DMS53 (cell line): ENCODE measurements at places on chromosomes 7 and 10.

- no peak for DNase-seq
Measured at GRCh38 chr7:25897261-25897782, 254.7 kb upstream of the NFE2L3 start.

- DNase-seq = no peak
Measured at GRCh38 chr7:129783584-129783919, 169.2 kb downstream of the UBE2H start.

DNA sequence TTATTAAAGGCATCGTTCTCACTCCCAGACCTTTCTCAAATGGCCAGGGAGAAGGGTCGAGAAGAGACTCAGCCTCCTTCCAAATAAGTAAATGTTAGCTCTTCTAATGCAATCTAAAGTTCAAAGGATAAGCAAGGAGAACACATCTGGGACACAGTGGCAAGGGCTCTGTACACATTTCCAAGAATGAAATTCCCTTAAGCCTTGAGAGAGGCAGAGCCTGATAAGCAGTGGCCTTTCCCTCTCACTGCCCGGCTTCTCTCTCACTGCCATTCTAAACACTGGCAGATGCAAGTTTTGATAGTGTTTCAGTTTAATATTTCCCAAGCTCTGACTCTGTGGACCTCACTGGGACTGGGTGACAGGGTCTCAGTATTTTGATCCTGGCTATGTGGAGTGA, 35.1 kb upstream of the EXOC4 start:
- no peak for DNase-seq

DNA sequence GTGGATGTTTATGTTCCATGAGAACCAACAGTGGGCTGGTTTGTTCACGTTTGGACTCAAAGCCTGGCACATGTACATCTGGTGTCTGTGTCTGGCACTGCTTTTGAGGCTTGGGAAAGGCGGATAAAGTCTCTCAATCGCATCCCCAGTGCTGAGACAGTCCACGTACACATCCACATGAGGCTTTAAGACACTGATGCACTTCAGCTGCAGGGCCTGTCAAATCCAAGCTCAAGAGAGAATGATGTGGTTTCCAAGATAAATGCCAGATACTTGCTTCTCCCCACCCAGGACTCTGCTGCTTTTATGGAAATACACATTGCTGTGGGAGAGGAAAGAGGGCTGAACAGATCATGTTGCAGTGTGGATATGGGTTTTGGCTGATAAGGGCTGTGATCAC, 178.4 kb downstream of the ADARB2 start:
- DNase-seq = no peak

- DNase-seq = peak; percentile 72
Measured at GRCh38 chr7:92834507-92835260, 1.7 kb downstream of the CDK6 start.

GRCh38 chr7:98423043-98423442, 22.2 kb upstream of the BAIAP2L1 start:
- peak; percentile 48 for DNase-seq

- DNase-seq = no peak
Measured at GRCh38 chr10:131821378-131822012, 79.3 kb upstream of the PPP2R2D start.

- peak; percentile 98 for DNase-seq
Measured at GRCh38 chr7:97005183-97006054, at the start of gene DLX6. Gene DLX6 (plus strand): TSS chr7:97005553. CDS start chr7:97005978, 425 bp downstream.

DNA sequence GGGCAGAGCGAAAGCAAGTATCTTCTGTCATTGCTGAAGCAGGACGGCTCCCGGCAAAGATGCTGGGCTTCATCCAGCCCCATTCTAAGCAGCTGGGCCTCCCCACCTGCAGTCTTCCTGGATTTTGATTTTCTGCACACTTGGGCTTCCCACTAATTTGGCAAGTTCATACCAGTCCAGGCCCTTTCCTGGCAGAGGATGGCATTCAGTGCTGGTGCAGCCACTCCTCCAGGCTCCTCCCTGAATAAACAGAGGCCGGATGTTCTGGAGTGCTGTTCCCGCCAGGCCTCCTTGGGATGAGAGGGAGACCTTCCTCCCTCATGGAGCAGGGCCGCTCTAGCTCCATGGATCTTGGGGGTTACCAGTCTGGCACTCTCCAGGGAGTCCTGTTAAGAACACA, 3.4 kb downstream of the BAG3 start:
- DNase-seq = peak; percentile 75

DNA sequence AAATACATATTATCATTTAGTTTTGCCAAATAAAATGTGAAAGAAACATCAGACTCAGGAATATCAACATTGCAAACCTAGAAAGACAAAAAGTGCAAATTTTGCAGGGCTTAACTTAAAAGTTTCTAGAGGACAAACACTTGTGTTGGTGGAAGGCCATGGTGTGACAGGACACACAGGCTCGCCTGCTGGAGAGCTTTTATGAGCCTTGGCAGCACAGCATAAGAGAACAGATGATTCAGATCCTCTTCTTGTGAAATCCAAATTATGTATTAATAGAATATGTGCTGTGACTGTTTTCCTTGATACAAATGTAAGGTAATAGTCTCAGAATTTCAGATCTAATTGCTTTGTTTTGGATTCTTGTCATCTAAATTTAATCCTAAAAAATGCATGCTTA, 72.9 kb upstream of the ABCB5 start:
- no peak for DNase-seq

DNA sequence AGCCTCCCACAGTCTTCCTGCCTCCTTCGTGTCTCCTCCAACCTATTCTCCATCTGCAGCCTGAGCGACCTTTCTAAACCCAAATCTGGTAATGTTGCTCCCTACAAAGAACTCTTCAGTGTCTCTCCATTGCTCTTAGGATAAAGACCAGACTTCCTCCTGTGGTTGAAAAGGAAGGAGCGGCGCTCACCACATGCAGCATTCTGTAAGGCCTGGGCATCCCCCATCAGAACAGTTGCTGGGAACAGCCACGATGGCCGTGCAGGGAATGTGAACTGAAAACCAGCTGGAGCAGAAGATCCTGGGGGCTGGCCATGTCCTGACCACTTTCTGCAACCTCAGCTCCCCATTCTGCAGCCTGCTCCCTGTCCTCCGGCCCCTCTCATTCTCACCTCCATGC, 237.8 kb upstream of the ZMIZ1 start:
- no peak for DNase-seq

- no peak for DNase-seq
Measured at GRCh38 chr10:106931159-106931852, 233.2 kb downstream of the SORCS1 start.

DNA sequence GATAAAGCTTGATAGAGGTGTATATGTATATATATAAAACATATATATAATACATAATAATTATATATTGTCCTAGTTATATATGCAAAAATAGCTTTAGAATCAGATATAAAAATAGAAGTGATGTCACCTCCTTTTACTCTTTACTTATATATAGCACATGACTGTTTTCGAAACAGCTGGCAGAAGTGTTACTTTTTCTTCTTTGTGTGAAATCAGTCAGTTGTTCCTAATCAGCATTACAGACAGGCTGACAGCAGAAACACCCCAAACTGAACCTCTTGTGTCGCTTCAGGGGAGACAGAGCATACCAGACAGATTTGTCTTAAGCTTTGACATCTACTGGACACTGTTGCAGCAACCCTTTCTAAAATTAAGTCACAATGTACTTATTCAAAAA, 684.9 kb upstream of the CELF2 start:
- no peak for DNase-seq

GRCh38 chr10:6995341-6995740, 415.3 kb upstream of the PRKCQ start:
- no peak for DNase-seq

DNA sequence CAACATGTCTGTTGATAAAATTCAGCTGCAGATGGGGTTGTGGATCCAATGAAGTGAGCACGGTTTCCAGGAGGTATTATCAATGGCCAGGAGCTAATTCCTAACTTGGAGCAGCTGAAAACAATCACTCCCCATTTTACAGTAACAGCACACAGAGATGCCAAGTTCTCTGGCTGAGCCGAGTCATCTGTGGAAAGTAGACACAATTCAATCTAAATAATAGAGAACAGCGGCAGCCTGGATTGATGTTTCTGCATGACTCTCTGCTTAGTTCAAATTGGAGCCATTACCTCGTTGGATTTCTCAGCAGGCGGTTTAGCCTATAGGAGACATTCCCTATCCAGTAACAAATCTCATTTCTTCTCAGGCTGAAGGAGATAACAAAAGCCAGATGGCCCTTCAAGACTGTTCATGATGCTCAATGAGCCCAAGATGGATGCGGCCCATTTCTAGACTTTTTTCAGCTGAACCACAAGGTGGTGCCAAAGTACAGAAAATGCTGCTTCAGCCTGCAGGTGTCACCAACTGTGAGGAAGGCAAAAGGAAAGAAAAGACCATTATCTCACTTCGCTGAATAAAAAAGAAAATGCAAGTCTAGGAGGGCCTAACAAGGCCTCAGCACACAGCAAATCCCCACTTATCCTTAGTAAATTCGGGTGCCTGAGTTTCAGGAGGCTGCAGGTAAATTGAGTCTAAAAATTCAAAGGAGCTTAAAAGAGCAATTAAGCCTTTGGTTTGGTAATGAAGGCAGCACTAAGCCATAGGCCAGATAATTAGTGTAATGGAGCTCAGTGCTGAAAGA, 83.7 kb downstream of the SLC16A9 start:
- peak; percentile 82 for DNase-seq

DNA sequence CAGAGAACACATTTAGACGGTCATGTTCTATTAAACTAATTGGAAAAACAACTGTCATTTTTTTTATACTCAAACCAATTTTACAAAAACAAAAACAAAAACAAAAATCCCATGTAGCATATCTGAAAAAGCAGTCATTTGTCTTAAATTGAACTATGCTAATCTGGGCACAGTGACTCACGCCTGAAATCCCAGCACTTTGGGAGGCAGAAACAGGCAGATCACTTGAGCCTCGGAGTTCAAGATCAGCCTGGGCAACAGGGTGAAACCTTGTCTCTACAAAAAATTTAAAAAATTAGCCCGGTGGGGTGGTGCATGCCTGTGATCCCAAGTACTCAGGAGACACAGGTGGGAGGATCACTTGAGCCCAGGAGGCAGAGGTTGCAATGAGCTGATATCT, 253.4 kb downstream of the DOCK4 start:
- no peak for DNase-seq

DNA sequence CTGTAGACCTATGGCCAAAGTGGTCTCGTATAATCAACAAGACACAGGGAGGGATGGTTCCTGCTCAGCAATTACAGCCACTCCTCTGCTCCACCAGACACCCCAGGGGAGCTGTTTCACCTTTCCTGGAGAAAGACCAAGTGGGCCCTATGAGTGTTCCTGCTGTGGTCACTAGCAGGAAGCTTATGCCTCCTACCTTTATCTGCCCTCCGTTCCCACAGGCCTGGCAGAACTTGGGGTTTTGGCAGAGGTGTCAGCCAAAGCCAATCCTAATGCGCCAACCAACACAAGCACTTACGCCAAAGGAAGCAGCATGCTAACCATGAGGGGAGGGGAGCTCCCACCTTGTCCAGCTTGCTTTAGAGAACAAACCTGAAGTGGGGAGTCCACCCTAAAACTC, 31.2 kb downstream of the XPNPEP1 start:
- DNase-seq = no peak

DNA sequence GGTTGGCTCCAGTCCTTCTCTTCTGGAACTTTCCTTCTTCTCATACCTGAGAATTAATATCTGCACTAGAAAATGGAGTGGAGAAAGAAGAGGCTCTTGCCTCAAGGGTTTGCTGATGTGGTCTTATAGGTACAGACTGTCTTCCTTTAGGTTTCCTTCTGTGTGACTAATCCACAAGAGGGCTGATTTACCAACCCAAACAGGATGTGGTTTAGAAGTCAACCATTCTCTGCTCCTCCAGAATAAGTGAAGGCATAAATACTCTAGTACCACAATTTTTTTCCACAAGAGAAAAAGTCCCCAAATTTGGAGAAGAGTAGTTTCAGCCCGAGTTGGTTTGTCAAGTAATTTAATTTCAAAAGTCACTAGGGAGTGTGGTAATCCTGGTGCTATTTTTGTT, 85.8 kb downstream of the NRP1 start:
- peak; percentile 47 for DNase-seq

DNA sequence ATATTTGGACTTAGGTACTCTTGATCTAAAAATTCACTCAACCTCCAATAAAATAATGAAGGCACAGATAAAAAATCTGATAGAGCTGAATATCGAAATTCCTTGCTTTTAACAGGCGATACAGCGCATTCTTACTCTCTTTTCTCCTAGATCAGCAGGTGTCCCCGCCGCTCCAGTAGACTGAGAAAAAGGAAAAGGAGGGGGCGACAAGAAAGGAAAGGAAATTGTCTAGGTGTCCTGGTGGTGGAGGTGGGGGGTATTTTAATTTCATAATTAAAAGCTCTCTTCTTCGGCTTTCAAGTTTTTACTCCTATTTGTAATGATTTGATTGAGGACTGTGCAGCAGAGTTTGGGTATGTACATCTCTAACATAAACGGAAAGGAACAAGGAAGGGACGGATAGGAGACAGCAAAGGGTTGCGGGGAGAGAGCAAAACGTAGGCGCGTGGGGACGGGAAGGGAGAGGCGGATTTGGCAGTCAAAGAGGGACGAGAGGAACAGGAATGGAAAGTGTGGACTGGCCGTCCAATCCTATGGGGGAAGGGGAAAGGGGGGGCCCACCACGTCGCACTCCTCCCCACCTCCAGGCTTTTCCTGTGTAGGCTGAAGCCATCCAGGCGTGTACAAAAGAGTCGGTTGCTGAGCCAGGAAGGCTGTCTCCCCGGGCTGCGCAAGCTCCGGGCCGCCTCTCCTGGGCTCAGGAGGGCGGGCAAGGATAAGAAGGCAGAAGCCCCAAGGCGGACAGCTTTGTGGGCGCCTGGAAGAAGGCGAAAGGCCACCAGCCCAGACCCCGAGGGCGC, 875 bp upstream of the HECTD2 start:
- DNase-seq = peak; percentile 91
